IPS DF 6.9 (cell line): ENCODE measurements at places on chromosomes 1 and 21.

DNA sequence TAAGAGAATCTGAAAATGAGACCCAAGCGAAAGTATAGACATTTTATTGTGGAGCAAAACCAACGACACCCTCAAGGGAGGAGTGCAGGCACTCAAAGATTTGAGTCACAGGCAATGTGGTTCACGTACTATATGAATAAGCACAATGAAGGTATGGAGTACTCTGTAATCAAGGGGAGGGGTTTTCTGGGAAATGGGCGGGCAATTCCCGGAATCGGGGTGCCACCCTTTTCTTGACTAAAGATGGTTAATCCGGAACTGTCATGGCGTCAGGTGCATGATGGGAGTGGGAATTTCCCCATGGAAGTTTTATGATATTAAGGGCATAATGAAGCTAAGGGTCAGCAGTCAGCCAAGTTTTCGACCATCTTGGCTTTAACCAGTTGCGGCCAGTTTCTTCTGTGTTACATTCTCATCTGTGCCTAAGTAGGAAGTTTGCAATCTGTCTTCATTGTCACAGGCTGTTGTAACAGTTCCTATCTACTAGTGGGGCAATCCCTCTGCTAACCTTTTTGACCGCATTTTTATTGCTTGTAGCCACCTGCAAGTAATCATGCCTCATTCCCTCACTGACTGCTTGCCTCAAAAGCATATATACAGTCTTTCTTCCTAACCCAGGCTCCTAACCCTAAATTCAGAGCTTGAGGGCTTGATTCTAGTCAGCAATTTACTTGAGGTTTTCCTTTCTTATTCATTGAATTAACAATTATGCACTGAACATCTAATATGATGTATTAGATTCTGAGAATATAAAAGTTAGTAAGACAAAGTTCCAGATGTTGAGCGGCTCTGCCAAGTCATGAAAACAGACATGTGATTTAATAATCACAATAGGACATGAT is 775 bp upstream of the AIM2 start:
- DNase-seq = no peak

DNA sequence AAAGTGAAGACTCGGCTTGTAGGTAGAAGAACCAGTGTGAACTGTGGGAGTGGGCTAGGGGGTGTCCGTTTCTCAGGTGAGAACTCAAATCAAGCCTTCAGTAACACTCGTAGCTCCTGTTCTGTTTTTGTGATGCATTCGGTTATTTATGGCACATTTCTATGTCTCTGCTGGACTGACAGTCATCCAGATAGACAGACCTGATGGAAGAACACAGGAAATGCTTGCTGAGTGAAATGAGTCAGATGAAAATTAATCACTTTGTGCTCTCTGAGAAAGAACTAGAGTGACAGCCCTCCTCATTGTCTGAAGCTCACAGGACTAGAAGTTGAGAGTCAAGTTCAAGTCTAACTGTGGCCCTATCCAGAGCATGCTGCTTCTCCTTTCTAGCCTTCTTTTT is 360.1 kb upstream of the PLXNA2 start:
- DNase-seq = no peak

DNA sequence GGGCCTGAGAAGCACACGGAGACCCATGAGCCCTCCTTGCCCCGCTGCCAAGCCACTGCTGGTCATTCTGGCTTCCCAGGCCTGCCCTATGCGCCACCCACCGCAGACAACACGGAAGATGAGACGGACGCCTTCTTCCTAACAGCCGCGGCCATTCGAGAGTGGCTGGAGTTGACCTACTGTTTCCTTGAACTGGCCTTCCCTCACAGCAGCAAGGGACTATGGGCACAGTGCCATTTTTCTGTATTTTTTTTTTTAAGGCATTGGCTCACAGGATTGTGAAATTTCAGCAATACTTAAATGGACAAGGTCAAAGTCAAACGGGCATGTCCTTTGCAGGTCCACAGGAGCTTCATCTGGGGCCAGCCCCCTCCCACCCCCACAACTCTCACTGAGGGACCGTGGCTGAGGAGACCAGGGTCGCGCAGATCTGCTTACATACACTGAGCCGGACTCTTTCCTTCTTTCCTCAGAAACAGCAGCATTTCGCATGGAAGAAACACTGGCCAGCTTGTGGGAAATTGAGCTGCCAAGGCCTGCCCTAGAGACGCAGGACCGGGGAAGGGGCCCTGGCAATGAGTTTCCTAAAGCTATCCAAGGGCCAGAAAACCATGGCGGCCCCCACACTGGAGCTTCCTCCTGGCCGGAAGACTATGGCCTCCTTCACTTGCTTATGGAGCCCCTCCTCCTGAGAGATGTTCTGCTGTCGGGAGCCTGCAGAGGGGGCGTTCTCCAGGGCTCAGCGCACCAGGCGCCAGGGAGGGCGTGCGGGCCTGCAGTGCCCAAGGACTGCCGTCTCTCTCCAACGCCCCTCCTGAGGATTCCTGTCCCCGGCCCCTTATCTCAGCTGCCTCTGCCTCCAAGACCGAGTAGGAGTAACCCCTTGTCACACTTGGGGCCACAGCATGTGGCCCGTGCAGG is 98.9 kb downstream of the PGBD5 start:
- DNase-seq = no peak

DNA sequence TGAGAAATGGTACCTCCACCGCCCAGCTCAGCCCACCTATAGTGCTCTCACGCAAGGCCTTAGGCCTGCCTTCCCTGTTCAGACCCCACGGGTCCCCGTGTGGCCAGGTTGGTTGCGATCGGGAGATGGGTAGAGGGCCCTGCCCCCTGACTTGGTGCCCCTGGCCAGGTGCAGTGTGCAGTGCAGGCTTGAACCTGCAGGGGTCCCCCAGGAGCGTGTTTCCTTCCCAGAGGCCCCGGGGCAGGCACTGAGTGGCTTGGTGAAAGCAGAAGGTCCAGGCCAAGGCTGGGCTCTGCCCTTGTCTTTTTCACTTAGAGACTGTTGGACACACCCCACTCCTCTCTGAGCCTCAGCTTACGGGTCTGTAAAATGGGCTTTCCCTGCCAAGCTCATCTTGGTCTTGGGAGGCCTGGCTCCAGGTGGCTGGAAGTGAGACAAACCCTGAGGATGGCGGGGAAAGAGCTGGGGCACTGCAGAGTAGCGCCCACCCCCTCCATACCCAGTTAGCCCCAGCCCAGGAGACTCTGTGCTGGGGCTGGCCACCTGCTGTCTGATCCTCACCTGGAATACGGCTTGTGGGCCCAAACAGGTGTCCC is 9.3 kb upstream of the HES5 start:
- DNase-seq = no peak

DNA sequence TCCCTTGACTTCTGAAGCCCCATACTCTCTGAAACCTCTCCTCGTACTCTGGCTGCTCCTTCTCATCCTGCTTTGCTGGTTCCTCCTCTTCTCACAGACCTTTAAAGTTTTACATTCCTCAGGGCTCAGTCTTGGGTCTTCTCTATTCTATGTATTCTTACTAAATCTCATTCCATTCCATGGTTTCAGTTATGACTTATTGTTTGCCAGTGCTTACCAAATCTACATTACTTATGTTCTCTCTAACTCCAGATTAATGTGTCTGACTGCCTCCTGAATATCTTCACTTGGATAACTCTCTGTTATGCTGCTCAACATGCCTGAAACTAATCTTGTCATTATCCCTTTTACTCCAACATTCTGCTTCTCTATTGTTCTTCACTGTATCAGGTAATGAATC is 5.4 kb upstream of the SLC35D1 start:
- no peak for DNase-seq

DNA sequence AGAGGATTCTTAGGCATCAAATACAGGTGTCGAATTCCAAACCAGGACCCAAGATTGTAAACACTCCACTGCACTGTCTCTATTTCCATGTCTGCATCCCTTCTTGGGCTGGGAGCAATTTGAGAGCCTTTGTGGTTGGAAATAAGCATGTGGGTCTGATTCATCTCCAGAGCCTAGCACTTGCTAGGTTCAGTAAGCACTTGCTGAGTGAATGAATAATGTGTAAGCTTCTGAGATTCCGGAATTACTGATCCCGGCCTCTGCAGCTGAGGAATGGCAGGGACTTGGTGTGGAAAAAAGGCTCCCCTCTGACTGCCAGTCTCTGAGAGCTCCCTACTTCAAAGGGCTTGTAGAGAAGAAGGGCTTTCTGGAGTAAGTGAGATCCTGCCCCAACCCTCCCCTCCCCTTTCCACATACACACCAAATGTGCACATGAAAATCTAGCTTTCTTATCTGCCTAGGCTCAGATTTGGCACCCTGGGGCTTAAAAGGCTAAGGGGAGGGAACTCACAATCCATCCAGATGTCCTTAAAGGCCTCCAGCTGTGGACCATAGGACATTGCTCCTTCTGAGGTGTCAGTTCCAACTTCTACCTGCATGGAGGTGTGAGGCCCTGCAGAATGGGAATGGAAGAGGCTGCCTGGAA is 39.6 kb upstream of the TRABD2B start:
- no peak for DNase-seq

- DNase-seq = no peak
These were observed 2.0 kb downstream of the KCNA3 start for GRCh38 chr1:110672753-110673108.

GRCh38 chr1:31583995-31584868 is 7.9 kb downstream of the TINAGL1 start:
- no peak for DNase-seq

GRCh38 chr1:40411843-40412242 is 38.3 kb downstream of the SMAP2 start:
- no peak for DNase-seq

- DNase-seq = no peak
These were observed 61.9 kb upstream of the C1orf21 start for GRCh38 chr1:184324972-184325371.

DNA sequence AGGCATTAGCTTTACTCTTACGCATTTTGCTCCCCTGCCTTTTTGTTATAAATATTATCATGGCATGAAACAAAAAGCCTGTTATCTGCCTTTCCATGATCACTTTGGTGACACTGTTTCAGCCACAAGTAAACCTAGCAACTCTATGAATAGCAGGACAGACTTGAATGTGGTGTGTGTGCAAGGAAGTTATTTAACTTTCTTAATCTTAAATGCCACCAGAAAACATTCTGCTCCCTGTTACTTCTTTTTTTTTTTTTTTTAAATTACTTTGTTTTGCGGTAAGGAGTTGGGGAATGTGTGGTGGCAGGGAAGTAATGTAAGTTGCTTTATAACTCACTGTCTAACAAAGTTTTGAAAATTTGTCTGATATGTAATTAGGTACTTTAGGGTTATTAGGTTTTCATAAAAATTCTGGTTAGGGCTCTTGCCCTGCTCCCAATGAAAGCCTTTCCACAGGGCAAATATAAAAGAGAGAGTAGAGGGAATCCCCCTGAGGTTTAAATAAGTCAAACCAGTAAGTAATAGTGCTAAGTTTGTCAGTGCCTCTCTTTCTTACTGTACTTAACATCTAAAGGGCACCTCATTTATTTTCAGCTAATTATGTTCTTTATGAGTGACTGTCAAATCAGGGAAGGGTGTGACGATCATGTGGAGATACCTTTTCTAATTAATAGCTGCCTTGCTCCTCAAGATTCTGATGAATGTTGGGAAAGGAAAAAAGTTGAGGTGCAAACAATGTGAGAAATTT is 39.5 kb downstream of the RASAL2 start:
- DNase-seq = no peak

GRCh38 chr1:17190010-17190995 is 14.6 kb upstream of the PADI1 start:
- DNase-seq = no peak

- no peak for DNase-seq
These were observed 125.1 kb downstream of the MRPS6 start for GRCh38 chr21:34198231-34199120.

DNA sequence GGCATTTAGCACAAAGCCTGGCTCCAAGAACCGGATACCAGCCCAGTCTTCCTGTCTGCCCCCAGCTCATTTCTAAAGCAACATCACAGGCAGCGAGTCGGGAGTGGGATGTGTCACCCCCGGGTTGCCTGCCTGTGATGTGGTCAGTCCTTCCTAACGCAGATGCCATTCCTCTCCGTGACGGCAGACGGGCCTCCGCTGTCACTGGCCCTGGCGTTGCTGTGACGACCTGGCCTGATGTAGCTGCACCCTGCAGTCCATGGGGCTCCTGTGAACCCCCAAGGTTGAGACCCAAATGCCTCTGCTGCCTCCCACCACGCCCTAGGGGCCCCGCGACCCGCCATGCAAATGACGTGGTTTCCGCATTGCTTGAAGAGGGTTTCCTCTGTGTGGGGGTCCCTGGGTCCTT is 12.3 kb downstream of the TNFRSF1B start:
- no peak for DNase-seq

GRCh38 chr21:34166468-34166867 is 93.1 kb downstream of the MRPS6 start:
- no peak for DNase-seq

- DNase-seq = no peak
These were observed 31.7 kb downstream of the JAM2 start for GRCh38 chr21:25670726-25671125.

- peak; percentile 20 for DNase-seq
These were observed 683 bp downstream of the LRRC8B start for GRCh38 chr1:89525169-89525855.

DNA sequence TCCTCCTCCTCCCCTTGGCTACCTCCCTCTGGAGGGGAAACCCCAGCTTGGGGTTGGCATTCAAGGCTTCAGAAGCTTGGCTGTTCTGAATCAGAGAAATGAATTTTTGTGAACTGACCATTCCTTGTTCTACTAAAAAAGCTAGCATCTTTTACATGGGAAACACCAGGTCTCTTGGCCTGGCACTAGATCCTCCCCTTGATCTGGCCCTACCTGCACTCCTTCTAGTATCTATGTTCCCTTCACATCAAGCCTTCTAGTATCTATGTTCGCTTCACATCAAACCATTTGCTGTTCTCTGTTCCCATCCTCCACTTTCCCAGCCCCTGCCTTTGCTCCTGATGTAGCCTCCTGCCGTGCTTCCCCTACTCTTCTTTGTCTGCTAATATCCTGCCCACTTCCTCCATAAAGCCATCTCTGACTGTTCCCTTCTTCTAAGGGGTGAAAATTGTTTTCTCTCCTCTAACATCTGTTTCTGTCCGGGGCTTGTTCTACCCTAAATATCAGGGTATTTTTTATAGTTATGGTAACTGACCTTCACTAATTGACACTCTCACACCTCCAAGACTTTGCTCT is 25.8 kb downstream of the FAM151A start:
- DNase-seq = no peak

GRCh38 chr1:21352586-21352985 is 62.3 kb upstream of the ECE1 start:
- no peak for DNase-seq

DNA sequence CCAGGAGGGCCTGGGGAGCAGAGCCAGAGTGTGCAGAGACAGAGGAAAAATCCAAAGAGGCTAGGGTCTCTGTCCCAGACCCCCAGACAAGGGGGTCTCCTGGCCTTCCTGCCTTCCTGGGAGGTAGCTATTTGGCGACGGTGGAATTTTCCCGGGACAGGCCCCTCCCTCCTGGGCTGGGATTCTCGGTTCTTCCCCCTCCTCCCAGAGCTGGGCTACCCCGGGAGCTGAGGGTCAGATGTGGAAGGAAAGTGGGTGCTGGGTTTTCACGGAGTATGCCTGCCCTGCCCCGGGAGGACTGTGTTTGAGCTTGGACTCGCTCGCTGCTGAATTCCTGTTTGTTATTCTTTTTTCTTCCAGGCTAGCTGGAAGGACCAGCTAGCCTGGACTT is 759 bp downstream of the AMPD2 start:
- DNase-seq = no peak
